Activated effector memory CD4-positive, alpha-beta T cell treated with Interleukin-2 at 50 U/mL for 16 hours (primary cell): ENCODE measurements at places on chromosomes 6 and 20.

DNA sequence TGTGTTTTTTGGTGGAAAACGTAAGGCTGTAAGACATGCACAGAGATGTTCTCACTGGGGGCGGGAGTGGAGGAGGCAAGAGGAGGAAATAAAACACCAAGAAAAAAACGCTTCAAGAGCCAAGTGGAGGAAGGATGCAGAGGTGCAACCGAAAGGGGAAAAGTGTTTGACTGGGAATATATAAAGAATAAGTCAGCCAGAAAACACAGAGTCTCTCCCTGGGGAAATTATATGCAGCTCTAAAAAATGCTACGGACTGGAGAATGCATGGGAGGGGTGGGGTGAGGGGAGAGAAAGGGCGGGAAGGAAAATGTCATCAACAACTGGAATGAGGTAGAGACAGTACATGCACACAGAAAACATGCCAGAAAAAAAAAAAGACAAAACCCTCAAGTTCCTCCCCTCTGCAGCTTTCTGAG lies 133.5 kb downstream of the SCML4 start:
- no peak for DNase-seq

GRCh38 chr6:149235130-149235561 lies 82.4 kb upstream of the TAB2 start:
- DNase-seq = no peak

- no peak for DNase-seq
Measured at GRCh38 chr6:22682979-22683378, 113.6 kb downstream of the HDGFL1 start.

- no peak for DNase-seq
Measured at GRCh38 chr6:132780770-132781371, 17.6 kb downstream of the SLC18B1 start.

DNA sequence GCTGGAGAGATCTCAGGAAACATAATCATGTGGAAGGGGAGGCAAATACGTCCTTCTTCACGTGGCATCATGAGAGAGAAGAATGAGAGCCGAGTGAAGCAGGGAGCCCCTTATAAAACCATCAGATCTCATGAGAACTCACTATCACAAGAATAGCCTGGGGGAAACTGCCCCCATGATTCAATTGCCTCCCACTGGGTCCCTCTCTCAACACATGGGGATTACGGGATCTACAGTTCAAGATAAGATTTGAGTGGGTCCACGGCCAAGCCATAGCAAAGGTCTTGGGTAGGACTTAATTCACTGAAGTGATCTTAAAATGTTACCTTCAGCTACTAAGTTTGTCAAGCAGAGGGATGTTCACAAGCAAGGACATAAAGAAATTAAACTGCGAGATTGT lies 162.2 kb downstream of the ADGRG6 start:
- no peak for DNase-seq

- DNase-seq = no peak
Measured at GRCh38 chr6:57207141-57207540, 15.0 kb downstream of the RAB23 start.

DNA sequence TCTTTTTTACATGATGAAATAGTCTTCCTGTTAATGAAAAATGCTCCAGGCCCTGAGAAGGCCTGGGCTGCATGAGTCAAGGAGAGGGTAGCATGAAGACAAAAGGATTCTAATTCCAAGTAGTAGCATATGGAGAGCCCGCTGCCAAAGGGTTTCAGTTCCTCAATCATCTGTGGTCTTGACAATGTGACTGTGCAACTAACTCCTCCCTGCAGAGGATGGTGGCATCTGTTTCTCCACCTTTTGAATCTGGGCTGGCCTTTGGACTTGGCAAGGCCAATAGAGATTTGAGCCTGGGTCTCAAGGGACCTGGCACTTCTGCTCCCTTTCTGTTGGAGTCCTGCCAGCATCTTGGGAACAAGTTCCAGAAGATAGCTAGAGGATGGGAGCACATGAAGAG lies 35.1 kb upstream of the ANKEF1 start:
- no peak for DNase-seq

- DNase-seq = no peak
Measured at GRCh38 chr6:49524541-49524940, 24.8 kb downstream of the GLYATL3 start.

GRCh38 chr20:23745247-23745646 lies 5.5 kb downstream of the CST1 start:
- DNase-seq = no peak

GRCh38 chr6:72689107-72689954 lies 67.5 kb downstream of the KCNQ5 start:
- no peak for DNase-seq

DNA sequence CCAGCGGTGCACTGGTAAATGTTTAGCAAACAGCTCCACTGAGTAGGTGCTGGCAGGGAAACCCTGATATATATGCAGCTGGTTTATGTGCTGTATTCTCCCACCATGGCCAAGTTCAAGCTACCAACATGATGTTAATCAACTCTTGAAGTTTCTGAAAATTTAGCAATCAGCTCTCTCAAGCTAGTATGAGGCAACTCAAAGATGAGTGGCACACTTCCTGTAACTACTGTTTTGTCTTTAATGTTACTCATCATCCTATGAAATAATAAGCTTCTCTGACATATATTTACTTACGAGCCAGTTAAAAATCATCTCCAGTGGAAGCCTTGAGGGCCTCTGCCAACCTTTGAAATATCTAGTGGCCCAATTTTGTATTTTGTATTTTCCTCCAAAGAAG lies 54.7 kb downstream of the TRMT6 start:
- no peak for DNase-seq

DNA sequence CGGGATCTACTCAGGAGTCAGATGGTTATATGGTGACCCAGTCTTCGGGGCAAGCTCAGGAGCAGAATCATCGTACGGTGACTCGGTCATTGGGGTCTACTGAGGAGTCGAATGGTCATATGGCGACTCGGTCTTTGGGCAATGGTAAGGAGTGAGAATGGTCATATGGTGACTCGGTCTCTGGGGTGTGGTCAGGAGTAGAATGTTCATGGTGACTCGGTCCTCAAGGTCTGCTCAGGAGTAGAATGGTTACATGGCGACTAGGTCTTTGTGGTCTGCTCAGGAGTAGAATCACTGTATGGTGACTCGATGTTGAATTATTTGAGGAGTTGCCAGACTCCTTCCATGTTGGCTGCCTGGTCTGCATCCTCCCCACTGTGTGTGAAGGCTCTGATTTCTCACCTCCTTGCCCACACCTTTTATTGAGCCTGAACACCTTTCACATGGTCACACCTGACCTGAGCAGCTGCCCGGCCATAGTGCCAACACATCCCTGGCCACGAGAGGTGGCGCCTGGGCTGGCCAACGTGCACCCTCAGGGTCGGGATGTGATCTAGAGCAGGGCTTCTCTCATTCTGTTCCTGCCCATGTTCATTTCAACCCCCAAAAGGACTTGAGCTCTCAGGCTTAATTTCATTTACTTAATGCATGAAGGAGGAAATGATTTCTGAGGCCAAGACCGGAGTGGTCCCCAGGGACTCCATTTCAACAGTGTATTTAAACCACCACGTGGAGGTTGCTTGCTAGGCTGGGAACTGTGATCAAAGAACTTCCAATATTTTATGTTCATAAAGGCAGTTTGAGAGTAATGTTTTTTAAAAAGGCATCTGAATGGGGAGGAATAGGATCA lies 119.5 kb downstream of the PHACTR3 start:
- no peak for DNase-seq

DNA sequence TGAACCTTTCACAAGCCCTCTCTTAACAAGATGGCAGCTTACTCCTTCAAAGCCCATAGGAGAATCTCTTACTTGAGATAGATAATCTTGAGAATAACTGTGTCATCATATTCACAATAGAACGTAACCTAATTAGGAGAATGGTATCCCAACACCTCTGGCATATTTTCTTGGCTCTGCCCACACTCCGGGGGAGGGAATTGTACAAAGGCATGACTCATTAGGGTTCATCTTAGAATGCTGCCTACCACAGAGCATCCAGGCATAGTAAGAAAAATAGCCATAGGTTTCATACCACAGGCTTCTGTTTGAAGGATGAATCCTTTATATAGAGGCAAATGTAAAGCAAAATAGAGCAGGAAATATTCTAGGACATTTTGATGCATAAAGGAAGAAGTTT lies 1100.6 kb upstream of the CITED2 start:
- no peak for DNase-seq

DNA sequence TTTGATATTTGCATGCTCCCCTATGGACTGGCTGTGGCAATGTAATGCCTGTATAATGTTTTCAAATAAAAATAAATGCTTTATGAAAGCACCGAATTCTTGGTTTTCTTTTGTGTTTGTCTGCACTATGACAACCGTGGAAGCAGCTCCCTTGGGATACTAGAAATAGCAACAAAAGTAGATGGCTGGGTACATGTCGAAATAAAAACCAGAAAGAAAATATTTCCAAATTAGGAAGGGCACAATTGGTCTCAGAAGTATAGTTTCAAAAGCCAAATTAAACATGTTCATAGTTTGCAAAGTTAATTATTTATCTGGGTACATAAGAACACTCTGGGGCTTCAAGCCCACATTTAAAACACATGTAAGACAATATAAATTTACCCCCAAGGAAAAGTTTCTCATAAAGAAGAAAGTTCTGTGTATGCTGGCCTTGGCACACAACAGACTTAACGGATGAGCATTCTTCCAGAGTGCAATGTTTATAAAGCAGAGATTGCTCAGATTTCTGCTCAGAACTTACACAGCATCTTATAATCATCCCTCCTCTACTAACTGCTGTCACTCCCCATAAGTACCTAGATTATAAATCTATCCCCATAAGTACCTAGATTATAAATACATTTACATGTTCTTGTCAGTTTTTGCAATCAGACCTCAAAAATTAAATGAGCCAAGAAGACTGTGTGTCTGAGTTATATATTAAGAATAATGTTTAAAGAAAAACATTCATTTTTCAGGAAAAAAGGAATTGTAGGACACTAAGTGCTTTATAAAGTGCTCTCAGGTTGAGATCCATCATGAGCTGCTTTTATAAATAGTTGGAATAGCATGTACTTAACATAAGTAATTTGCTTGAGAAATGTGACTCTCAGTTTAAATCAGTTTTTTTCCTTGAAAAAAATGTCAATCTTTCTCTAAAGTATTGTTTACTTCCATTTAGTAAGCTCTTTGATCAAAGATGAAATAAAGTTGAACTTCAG lies 230.2 kb upstream of the PLN start:
- DNase-seq = no peak

- DNase-seq = no peak
Measured at GRCh38 chr6:40743226-40743625, 156.1 kb upstream of the LRFN2 start.

DNA sequence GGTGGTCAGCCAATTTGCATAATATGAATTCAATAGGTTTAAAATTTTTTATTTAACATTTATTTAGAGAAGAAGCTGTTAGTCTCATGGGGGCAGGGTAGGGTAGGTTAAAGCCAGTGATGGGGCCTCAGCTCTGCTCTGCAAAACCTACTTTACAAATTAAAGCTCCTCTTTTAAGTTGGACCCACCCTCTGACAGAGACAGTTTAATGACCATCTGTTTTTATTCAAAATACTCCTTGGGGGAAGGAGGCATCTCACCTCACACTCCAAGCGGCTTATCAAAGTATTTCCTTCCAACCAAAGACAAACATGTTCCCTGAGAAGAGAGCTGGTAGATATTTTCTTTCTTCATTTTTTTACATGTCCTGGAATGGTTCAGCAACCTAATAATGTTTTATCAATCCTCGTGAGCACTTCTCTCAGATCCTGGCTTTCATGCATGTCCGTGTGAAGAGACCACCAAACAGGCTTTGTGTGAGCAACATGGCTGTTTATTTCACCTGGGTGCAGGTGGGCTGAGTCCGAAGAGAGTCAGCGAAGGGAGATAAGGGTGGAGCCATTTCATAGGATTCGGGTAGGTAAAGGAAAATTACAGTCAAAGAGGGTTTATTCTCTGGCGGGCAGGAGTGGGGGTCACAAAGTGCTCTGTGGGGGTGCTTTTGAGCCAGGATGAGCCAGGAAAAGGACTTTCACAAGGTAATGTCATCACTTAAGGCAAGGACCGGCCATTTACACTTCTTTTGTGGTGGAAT lies 184.7 kb downstream of the GJA1 start:
- no peak for DNase-seq

- DNase-seq = no peak
Measured at GRCh38 chr20:10951216-10951615, 277.4 kb upstream of the JAG1 start.

- no peak for DNase-seq
Measured at GRCh38 chr6:84882768-84883766, 118.7 kb upstream of the TBX18 start.

DNA sequence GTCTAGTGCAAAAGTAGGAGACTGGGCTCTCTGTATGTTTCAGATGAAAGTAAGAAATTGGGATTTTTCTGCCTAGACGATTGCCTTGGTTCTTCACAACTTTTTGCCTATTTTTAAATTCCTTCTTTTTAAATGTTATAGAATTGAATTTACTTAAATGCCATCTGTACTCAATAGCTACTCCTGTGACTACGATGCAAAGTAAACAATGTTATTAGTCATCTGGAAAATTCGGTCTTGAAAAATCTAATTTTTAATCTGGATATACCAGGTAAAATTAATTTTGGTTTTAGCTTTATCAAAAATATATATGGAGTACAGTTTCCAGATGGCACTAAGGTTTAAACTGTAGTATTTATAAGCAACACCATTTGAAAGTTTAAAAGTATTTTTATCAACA lies 472.2 kb downstream of the UTRN start:
- no peak for DNase-seq

- DNase-seq = no peak
Measured at GRCh38 chr20:34538671-34539123, 19.8 kb upstream of the MAP1LC3A start.

GRCh38 chr6:113825781-113826180 lies 31.4 kb upstream of the MARCKS start:
- no peak for DNase-seq

DNA sequence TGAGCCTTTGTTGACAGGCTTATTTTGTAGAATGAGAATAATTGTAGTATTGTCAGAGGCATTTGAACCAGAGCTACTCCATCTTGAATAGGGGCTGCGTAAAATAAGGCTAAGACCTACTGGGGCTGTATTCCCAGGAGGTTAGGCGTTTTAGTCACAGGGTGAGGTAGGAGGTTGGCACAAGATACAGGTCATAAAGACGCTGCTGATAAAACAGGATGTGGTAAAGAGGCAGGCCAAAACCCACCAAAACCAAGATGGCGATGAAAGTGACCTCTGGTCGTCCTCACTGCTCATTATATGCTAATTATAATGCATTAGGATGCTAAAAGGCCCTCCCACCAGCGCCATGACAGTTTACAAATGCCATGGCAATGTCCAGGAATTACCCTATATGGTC lies 82.7 kb downstream of the PFDN4 start:
- no peak for DNase-seq

DNA sequence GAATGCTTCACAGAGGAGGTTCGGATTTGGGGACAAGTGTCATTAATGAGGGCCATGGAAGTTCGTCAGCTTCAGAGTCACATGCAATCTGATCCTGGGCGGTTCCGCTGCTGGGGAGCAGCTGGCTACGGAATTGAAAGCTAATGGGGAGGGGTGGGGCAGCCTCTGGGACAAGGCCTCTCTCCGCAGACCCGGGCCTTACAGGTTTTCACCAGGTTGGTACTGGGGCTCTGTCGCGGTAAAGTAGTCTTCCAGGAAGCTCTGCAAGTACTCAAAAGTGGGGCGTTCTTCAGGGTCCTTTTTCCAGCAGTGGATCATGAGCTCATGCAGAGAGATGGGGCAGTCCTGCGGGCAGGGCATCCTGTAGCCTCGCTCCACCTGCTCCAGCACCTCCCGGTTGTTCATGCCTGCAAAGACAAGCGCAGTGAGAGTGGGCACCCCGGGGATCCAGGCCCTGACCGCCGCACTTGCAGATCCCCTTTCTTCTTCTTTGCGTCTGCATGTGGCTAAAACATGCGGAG lies 55.9 kb upstream of the TRAF3IP2 start:
- DNase-seq = no peak
